ENCODE measurements at places on chromosomes 16 and 17.

GRCh38 chr16:86078121-86078600 is 179.2 kb downstream of the IRF8 start:
- DNase-seq: no peak

GRCh38 chr16:183005-183404 is 2.7 kb downstream of the HBQ1 start:
- DNase-seq: no peak

DNA sequence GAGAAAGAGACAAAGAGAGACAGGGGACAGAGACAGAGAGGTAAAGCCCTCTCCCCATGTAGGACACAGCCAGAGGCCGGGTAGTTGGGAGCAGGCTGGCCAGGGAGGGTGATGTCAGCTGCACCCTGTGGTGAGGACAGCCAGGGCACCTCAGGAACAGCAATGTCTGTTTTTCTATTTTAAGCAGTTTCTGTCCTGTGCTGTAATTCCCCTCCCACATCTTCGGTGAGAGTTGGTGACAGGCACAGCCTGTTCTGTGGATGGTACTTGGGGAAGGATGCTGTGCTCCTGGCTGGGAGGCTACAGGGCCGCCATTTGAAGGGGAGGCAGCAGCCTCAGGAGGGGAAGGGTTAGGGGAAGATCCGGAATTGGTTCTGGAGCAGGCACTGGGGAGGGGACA is 163.5 kb downstream of the SDK2 start:
- no peak for DNase-seq

- DNase-seq: no peak
These were observed 21.5 kb downstream of the CCL4 start for GRCh38 chr17:36124879-36125824.

- no peak for DNase-seq
These were observed 10.5 kb downstream of the CNEP1R1 start for GRCh38 chr16:50035468-50035992.

- no peak for DNase-seq
These were observed 20.7 kb upstream of the FOXJ1 start for GRCh38 chr17:76161619-76162266.

DNA sequence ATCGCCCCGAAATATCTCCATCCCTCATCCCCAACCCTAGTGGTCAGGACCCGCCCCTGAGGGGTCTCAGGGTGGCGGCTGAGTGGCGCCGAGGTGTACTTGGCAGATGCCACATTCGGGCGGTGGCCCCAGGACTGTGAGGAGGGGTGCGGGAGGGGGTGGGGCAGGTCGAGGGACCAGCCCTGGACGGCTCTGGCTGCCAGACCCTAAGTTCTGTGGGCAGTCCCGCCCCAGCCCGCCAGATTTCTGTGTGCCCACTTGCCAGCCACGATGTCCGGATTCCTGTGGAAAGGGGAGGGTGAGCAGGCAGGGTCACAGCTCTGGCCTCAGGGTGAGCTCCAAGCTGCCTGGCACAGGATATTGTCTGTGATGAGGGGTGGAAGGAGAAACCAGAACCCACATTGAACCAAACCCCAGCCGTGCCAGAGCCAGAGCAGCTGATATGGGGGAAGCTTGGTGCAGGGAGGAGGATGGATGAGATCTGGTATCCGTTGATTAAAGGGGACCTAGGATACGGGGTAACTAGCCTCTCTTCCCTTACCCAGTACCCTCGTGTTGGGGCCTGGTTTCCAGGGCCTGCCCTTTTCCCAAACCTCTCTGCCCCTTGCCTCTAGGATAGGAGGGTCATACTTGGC is 1.1 kb upstream of the CHAD start:
- no peak for DNase-seq

DNA sequence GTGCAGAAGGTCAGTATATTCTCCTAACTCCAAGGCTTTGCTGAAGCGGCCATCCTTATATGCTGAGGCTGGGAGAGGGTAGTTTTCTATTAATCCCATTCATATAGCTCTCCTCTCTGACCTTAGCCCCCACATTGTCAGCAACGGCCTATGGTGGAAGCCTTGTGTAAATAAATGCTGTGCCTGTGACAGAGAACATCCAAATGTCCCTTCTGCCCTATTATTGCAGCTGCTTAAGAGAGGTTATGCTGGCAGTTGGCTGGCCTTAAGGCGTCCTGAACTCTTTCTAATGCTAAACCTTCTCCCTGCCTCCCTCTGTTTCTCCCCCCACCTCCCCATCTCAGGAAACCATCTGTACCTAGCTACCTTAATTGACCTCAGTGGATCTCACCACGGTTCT is 53.6 kb downstream of the ARHGAP44 start:
- no peak for DNase-seq

GRCh38 chr17:17818088-17818526 is 18.7 kb downstream of the SREBF1 start:
- DNase-seq: no peak

DNA sequence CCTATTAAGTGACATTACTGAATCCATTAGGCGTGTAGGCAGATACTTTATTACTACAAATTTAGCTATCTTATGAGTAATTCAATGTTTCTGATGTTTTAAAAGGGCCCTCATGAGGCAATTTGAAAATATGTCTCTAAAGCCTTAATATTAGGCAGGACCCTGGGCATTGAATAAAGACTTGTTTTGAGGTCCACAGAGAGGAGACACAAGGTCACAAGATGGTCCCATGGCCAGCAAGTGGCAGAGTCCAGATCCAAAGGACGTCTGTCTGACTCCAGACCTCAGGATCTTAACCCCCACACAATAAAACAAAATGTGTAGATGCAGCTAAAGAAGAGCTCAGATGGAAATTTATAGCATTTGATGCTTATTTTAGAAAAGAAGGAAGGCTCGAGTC is 31.9 kb upstream of the HEATR6 start:
- no peak for DNase-seq

DNA sequence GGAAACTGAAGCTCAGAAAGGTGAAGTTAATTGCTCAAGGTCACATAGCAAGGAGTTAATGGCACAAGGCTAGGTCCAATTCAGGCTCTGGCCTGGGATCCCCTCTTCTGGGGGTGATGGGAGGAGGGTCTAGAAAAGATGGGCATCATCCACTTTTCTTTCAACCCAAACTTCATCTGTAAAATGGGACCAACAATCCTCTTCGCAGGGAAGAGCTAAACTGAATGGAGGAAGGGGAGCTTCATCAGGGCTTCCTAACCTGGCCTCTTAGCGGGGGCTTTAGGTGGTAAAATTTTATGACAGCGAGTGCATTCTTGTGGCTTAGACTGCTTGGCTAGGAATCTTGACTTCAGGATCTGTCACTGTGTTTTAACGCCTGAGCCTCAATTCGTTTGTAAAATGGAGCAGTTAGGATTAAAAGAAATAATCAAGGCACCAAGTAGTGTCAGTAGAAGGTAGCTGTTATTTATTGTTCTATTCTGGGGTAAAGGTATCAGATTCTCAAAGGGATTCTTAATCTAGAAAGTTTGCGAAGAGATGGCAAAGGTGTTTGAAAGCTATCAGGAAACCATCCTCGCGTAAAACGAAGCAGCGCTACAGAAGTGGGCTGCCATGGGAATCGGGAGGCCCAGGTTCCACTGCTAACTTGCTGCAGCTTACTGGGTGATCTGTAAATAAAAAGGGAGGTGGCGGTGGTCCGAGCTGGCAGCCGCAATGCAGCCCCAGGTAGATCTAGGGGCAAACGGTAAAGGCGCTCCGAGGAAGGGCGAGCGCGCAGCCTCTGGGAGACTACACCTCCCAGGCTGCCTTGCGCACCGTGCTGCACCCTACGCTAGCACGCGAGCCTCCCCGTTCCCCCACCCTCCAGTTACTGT is 1.5 kb upstream of the SRCAP start:
- no peak for DNase-seq

GRCh38 chr16:77860953-77861352 is 72.6 kb downstream of the VAT1L start:
- no peak for DNase-seq

DNA sequence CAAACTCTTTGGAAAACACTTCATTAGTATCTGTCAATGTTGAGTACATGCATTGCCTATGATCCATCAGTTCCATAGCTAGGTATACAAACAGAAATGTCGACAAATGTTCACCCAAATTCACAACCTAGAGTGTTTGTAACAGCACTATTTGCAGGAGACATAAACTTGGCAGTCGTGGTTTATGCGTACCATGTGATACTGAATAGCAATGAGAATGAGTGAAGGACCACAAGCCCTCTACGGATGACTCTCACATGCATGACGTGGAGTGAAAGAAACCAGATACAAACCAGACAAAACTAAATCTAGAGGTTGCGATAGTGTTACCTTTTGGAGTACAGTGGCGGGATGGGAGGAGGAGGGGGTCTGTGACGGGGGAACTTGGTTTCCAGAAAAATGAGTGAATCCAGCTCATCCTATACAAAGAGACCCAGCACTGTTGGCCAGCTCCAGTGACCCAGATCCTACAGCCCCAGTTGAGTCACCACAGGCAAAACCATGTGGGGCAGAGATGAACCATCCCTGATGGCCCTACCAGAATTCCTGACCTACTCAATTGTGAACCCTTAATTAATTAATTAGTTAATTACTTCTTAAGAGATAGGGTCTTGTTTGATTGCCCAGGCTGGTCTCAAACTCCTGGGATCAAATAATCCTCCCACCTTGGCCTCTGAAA is 15.9 kb upstream of the ULK2 start:
- DNase-seq: no peak

DNA sequence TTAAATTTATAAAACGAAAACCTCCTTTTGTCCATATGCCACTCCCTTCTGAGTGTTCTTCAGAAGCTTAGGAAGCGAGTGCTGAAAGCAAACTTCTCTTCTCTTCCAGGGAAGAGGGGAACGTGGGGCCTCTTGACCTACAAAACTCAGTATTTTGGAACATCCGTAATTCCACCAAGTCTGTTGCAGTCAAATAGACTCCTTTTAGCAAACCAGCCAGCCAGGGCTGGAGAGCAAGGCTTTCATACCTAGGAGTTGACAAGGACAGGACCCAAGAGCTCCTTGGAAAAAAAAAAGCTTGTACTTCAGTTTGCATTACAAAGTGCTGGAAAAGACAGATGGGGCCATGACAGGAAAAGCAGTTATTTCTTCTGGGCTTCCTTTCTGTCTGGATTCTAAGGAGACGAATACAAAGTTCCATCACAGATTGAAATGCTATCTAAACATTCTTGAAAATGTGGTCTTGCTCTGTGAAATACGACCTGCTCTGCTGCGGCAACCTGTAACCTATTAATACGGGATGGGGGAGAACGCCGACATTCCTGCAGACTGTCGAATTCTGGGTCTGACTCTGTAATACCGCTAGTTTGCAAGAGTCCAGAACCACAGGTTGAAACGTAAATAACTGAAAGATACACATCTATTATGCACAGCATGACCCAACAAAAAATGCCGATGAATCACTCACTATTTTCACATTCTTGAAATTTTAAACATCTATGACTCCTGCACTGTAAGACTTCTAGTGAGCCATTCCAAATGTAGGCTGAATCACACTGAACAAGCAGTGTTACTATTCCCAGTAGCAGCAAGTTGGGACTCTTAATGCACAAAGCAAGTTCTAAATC is 20.6 kb downstream of the VPS53 start:
- DNase-seq: no peak

GRCh38 chr17:13765701-13766100 is 164.0 kb upstream of the HS3ST3A1 start:
- DNase-seq: no peak

DNA sequence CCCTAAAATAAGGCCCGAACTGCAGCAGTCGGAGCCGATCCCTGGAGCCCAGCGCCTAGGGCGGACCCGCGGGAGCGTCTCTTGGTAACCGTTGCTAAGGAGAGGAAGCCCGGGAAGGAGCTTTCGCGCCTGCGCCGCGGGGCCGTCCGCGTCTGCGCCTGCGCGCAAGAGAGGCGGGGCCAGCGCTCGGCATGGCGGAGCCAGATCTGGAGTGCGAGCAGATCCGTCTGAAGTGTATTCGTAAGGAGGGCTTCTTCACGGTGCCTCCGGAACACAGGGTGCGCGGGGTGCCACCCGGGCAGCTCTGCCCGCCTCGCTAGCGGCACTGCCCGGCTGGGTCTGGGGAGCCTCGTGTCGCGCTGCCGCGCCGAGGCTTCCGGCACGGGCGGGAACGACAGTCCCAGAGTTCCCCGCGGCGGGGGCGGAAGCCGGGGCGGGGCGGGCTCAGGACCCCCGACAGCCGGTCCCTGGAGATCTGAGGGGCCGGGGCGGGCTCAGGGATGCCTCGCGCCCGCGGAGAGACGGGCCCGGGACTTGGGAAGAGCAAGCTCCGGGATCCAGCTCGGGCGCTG is at the start of gene CDK10:
CDK10 (plus strand) TSS at position 170 of the 572 bp plus-strand sequence; CDS start at position 192, 22 bp downstream.
- peak; percentile 88 for DNase-seq

DNA sequence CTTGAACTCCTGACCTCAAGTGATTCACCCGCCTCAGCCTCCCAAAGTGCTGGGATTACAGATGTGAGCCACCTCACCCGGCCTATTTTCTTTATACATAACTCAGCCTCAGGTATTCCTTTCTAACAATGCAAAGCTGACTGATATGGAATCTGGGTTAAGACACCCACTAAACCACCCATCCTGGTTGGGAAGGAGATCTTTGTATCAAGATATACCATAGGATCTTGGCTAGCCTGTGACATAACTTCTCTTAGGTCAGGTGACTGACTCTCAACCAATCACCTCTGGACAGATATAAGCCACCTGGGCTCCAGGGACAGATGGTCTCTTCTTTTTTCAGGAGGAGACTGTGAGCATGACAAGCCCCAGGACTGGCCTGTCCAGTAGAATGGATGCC is 51.2 kb upstream of the NKD1 start:
- DNase-seq: no peak

GRCh38 chr17:34361478-34362061 is 1.5 kb downstream of the CCL1 start:
- DNase-seq: peak; percentile 85

DNA sequence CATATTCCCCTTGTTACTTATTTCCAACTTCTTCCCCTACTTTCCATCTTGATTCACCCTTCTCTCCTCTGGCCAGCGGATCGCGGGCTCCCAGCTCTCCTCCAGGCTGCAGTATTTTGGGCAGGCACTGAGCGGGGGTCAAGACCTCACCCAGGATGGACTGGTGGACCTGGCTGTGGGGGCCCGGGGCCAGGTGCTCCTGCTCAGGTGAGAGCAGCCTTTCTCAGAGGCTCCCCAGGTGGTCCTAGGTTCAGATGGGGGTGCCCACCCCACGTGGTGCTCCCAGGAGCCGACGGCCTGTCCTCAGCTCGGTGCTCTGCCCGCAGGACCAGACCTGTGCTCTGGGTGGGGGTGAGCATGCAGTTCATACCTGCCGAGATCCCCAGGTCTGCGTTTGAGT is 16.0 kb downstream of the ITGAX start:
- DNase-seq: no peak

GRCh38 chr16:20853981-20854620 is 46.1 kb downstream of the DCUN1D3 start:
- DNase-seq: no peak

GRCh38 chr16:85673529-85674417 is 15.0 kb downstream of the GINS2 start:
- DNase-seq: no peak

- no peak for DNase-seq
These were observed 2.8 kb upstream of the ZKSCAN2 start for GRCh38 chr16:25260416-25260815.

GRCh38 chr17:33112763-33113162 is 121.1 kb downstream of the SPACA3 start:
- DNase-seq: no peak

GRCh38 chr17:37490022-37490587 is 414 bp downstream of the DUSP14 start:
- DNase-seq: no peak
